Activated naive CD4-positive, alpha-beta T cell (primary cell): ENCODE measurements at places on chromosomes 6 and 20.
A peak's percentile ranks its signal among the peaks of the same experiment; 100 is the strongest.

DNA sequence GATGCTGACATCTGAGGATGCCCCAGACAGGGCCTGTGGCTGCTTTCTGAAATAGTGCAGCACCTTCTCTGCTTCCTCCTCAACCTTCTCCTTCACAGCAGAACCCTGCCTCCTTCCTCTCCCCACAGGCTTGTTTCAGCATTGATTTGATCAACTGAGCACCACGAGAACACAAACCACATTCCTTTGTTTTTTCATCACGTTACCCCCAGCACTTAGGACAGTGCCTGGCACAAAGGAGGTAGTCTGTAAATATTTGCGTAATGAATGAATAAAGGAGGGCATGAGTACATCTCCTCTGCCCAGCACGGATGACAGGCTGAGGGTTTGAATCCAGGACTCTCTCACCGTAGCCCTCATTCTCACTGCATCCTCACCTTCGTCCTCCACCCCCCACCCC is 21.3 kb upstream of the WFDC2 start:
- DNase-seq = no peak

DNA sequence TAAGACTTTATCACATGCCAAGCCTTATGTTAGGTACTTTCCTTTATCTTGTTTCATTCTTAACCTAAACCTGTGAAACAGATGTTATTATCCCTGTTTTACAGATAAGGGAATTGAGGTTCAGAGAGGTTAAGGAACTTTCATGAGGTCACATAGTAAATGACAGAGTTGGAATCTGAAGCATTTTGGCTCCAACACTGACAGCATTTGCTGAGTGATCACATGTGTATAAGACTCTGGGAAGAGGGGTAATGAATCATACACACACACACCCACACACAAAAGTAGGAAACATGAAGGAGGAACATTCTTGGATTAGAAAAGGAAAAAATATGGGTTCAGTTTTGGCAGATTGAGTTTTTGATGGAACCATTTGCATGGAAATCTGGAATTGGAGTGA is 212.5 kb downstream of the GJA1 start:
- DNase-seq = no peak

DNA sequence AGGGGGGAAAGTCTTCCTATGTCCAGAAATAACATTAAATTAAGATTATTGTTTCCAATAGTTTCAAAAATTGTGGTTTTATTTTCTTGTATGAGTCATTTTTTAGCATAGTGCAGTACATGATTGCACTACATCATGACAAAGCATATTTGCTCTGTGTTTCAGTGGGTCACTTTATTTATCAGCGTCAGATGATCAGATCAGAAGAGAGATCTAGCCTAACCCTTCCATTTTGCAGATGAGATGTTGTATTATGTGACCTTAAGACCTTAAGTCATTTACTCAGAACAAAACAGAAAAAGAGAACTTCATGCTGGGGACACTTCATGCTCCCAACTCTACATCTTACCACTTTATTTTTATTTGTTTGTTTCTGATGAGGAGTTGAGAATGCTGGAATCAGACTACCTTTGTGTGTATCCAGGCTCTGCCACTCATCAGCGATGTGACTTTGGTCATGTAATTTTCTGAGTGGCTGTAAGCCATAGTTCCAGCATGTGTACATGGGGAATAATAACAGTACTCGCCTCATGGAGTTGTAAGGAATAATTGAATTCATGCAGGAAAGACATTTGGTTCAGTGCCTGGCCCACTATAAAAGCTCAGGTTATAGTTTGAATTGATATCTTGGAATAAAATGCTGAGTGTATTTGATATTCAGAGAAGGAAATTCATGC is 13.5 kb downstream of the EYA4 start:
- no peak for DNase-seq

GRCh38 chr20:45152405-45152804 is 22.3 kb upstream of the PI3 start:
- no peak for DNase-seq

GRCh38 chr6:105781248-105781647 is 304.9 kb upstream of the PRDM1 start:
- peak; percentile 2 for DNase-seq

DNA sequence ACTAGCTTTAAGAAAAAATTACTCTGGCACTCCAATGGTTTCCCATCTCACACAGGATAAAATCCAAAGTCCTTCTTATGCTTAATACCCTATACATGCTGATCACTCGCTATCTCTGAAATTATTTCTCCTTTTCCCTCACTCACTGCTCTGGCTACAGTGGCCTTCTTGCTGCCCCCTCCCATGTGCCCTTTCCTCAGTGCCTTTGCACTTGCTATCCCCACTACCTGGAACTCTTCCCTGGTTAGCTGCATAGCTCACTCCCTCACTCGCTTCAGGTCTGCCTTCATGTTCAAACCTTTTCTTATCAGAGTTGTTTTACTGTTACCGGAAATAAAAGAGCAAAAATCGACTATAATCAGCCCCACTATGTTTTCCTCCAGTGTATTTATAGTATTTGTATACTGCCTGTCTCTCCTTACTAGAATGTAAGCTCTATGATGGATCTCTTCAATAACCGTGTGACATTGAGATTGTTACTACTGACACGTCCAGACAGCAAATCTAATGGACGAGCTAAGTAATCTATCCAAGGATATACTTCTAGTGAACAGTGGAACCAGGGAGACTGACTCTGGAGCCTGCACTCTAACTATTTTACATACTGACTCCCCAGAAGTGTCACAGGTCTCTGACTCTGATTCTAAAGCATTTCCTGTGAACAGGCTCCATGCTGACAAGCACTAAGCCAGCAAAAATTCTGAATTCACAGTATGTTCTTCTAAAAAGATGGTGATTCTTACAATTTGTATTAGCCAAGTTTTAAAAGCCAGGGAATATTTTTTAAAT is 25.1 kb downstream of the FKBP5 start:
- DNase-seq = no peak

GRCh38 chr6:149194820-149195558 is 122.5 kb upstream of the TAB2 start:
- DNase-seq = no peak

GRCh38 chr20:52004715-52005114 is 186.9 kb downstream of the ZFP64 start:
- no peak for DNase-seq

GRCh38 chr6:15449011-15449410 is 203.1 kb downstream of the JARID2 start:
- no peak for DNase-seq

- DNase-seq = no peak
These were observed 31.1 kb upstream of the ENPP4 start for GRCh38 chr6:46098678-46099077.

GRCh38 chr6:3697609-3698008 is 53.9 kb downstream of the PXDC1 start:
- no peak for DNase-seq

- DNase-seq = no peak
These were observed 58.7 kb downstream of the GCNT2 start for GRCh38 chr6:10579803-10580202.

DNA sequence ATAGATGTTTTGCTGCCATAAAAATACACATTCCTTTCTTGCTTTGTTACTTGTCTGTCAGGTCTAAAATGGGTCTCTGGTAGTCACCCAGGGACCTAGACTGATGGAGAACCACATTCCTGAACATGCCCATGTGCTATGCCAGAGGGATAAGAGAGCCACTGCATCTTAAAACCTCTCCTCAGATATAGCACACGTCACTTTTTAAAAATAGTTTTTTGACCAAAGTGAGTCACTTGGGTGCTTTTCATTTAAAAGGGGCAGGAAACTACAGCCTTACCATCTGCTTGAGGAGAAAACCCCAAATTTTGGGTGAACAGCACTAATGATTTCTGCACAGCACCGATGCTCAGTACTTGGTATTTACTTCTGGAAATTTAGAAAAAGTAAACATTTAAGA is 197.8 kb downstream of the OGFRL1 start:
- no peak for DNase-seq

GRCh38 chr6:22583927-22584326 is 14.6 kb downstream of the HDGFL1 start:
- no peak for DNase-seq

- DNase-seq = no peak
These were observed 59.7 kb downstream of the B4GALT5 start for GRCh38 chr20:49653925-49654434.

GRCh38 chr20:53735536-53736050 is 142.0 kb upstream of the ZNF217 start:
- no peak for DNase-seq

- DNase-seq = no peak
These were observed 8.3 kb downstream of the KIF3B start for GRCh38 chr20:32285621-32286371.

DNA sequence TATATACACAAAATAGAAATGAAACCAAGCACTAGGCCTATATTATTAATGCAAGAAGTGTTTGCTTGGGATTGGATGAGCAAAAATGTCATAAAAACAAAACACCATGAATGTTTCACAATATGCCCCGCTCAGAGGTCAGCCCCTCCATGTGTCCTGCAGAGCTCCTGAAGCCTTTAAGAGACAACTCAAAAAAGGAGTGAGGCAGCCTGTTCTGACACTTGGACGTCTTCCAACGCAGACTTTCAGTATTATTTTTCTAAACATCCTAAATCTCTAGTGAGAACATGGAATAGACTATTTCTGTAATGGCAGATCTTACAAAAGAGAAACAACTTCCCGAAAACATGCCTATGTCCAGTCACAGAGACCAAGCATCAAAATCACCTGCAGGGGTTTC is 322.6 kb downstream of the PRKN start:
- DNase-seq = no peak

DNA sequence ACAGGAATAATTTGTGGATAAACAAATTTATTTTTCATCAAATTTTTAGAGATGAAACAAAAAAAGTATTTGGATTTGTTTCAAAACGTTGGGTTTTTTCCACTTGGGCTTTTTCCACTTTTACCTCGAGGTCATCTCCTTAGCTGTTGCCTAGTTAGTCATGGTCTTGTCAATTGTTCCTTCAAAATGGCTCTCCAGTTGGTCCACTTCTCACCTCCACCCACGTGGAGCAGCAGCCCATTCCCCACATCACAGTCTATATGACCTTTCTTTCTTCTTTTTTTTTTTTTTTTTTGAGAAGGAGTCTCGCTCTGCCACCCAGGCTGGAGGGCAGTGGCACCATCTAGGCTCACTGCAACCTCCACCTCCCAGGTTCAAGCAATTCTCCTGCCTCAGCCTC is 6.7 kb upstream of the SLC4A11 start:
- no peak for DNase-seq

GRCh38 chr6:28940294-28940857 is 16.6 kb upstream of the TRIM27 start:
- DNase-seq = no peak

DNA sequence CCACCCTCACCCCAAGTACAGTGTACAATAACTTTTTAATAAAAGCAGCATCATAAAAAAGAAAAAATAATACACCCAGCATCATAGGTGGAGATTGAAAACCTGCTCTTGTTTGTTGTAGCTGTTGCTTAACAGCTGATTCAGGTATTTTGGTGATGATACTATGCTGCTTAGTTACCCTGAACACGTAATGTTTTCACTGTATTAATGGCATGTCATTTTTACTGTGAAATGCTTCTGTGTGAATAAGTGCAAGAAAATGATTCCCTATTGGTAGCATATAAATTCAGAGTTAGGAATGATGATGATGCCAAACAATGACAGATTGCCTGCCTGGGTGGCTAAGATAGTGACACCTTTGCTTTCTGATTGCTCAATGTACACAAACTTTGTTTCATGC is 405.7 kb downstream of the HDGFL1 start:
- no peak for DNase-seq

DNA sequence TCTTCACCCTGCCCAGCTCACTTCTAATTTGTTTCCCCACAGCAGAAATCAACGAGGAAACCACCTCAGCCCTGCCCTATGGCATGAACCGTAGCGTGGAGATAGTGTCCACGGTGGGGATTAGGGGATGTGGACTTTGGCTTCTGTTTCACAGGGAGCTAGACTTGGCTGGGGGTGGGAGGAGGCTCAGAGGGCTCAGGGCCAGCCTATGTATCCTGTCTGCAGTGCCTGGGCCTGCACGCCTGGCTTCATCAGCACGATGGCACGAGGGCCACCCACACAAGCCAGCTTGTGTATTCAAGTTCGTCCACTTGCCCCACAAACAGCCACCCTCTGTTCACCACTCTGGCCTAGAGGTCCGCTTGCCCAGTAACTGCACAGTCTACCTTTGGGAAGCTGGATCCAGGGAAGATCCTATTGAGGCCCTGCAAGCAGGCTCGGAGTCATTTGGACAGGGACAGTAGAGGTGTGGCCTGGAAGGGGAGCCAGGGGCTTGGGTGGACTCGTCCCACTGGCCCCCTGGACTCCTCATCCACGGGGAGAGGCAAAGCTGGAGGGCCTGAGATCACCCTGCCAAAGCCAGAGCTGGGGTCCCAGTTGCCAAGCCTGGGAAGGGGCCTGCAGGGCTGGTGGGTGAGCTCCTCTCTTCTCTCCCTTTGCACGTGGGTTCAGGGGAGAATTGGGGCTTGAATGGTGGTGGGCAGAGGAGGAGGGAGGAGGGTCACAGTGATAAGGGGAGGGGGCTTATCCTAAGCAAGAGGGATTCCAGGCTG is 38.0 kb upstream of the FAM83D start:
- no peak for DNase-seq

DNA sequence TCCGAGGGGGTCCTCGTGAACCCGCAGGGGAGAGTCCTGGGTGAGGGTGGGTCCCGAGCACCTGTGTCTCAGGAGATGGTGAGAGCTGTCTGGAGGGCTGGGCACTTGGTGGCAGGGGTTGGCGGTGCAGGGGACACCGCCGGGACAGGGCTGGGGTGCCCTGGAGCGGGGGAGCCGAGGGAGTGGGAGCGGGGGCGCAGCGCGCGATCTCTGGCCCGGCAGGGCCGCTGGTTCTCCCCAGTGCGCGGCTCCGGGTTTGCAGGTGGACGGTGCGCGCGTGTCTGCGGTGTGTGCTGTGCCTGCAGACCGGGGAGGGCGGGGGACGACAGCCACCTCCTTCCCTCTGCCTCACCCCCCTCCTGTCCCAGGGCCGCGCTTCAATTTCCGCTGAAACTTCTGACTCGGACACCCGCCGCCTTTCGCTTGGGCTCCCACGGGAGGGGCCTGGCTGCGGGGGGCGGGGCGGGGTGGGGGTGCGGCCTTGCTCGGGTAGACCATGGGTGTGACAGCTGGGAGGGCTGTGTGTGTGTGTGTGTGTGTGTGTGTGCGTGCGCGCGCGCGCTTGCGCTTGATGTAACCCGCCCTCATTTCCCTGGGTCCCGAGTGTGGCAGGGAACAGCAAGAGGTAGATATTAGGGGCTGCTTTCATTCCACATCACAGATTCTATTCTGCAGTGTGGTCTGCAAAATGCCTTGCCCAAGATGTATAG is 1.2 kb downstream of the TRIB3 start:
- DNase-seq = peak; percentile 52

DNA sequence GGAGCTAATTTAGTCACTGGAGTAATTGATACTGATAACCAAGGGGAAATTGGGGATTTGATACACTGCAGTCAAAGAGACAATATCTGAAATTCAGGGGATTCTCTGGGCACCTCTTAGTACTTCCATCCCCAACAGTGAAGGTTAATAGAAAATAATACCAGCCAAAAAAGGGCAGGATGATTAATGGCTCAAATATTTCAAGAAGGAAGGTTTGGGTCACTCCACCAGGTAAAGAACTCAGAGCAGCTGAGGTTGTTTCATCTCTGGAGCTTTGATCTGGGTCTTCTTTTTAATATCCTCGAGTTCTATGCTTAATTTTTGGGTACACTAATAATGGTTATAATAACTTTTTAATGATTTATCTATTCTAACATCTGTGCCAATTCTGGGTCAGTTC is 70.8 kb downstream of the CDKAL1 start:
- DNase-seq = no peak

- DNase-seq = no peak
These were observed 49.2 kb downstream of the FRK start for GRCh38 chr6:116011520-116011919.

GRCh38 chr6:51495610-51496396 is 591.6 kb downstream of the PKHD1 start:
- DNase-seq = no peak
